ENCODE measurements at places on chromosomes 12 and 14.

- DNase-seq: no peak
Observed at GRCh38 chr12:81077686-81078441, at the start of gene ACSS3. Gene ACSS3, plus strand, starts transcription at chr12:81078079. Its CDS starts 42 bp downstream, at chr12:81078121.

DNA sequence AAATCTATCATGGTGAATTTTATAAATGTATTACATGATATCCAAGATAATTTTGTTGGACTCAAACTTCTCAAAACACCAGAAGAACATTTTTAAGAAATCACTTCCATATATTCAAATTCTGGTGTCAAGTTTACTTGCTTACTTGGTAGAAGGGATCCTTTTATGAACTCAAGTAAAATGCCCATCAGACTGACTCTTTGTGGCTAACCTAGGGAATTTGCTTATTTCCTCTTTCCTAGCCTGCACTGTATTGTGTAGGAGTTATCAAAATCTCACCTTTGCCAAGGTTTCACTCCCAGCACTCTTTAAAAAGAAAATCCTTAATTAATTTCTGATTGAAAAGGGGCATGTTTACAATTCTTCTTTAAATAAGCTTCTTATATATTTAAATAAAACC lies 196.5 kb downstream of the DUSP6 start:
- DNase-seq: no peak

DNA sequence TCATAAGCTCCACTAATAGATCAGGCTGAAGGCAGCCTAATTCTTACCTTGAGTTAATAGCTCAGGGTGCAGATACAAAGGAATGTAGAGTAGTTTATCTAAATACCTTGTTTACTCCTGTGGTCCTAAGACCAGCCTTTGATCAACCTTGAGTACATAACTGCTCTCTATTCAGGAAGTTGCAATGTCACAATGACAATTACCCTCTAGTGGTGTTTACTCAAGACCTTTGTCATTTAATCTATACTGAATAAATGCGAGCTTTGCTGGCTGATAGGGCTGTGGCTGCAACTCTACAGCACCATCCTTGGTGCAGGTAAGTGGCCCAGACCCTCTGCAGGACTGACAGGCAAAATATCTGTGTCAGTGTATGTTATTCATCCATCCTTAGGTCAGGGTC lies 282.7 kb downstream of the ATXN7L3B start:
- DNase-seq: no peak

- peak; percentile 99 for DNase-seq
Observed at GRCh38 chr14:51547260-51547659, 104.5 kb upstream of the FRMD6 start.

- DNase-seq: no peak
Observed at GRCh38 chr12:109967383-109968031, 28.7 kb downstream of the GIT2 start.

DNA sequence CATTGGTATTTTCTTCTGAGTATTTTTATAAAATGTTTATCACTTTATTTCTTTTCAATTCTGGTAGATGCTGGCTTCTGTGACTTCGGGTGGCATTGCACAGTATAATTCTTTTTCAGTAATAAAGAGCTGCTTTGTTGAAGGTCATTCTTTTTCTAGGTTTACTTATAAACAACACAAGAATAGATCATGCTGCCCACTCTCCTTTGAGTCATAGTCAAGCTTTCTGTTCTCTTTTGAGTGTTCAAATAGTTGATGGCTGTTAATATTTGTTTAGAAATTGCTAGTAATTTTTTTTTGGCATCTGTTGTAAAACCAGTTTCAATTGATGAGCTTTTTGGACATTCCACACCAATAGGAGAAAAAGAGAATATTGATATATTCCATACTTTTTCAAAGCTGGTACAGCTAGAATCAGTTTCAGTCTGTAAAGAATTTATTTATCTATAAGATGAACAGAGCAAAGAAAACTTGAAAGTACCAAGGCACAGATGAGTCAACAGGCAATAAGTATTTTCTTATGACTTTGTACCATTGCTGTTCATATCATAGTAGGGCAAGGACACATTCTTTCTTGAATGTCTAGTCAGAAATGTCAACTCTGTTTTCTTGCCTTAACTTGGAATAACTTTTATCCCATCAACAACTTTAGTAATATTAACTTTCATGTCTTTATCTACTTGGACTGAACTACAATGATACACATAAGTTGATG lies 513.0 kb upstream of the SEL1L start:
- DNase-seq: no peak

- no peak for DNase-seq
Observed at GRCh38 chr12:105644770-105645169, 314.3 kb downstream of the C12orf75 start.

- no peak for DNase-seq
Observed at GRCh38 chr12:1391722-1392121, 202.7 kb downstream of the FBXL14 start.

- DNase-seq: no peak
Observed at GRCh38 chr14:29814156-29815015, 113.3 kb downstream of the PRKD1 start.

GRCh38 chr14:64412237-64412636 lies 24.1 kb downstream of the MTHFD1 start:
- DNase-seq: no peak

- DNase-seq: peak; percentile 17
Observed at GRCh38 chr12:27460471-27460978, 14.0 kb downstream of the SMCO2 start.

GRCh38 chr12:110564471-110564991 lies 18.6 kb downstream of the PPTC7 start:
- DNase-seq: peak; percentile 34

GRCh38 chr12:6950401-6950801 lies 755 bp upstream of the PTPN6 start:
- DNase-seq: no peak

DNA sequence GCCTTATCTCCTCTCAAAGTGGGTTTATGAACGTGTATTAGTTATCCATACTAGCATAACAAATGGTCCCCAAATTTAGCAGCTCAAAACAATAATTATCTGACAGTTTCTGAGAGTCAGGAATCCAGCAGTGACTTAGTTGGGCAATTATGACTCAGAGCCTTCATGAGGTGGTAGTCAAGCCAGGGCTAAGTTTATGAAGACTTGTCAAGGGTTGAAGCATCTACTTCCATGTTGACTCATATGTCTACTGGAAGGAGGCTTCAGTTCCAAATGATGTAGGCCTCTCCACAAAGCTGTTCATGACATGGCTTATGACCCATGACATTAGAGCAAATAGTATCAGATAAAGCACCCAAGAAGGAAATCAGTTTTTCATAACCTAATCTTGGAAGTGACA lies 73.2 kb downstream of the IPO8 start:
- peak; percentile 47 for DNase-seq

DNA sequence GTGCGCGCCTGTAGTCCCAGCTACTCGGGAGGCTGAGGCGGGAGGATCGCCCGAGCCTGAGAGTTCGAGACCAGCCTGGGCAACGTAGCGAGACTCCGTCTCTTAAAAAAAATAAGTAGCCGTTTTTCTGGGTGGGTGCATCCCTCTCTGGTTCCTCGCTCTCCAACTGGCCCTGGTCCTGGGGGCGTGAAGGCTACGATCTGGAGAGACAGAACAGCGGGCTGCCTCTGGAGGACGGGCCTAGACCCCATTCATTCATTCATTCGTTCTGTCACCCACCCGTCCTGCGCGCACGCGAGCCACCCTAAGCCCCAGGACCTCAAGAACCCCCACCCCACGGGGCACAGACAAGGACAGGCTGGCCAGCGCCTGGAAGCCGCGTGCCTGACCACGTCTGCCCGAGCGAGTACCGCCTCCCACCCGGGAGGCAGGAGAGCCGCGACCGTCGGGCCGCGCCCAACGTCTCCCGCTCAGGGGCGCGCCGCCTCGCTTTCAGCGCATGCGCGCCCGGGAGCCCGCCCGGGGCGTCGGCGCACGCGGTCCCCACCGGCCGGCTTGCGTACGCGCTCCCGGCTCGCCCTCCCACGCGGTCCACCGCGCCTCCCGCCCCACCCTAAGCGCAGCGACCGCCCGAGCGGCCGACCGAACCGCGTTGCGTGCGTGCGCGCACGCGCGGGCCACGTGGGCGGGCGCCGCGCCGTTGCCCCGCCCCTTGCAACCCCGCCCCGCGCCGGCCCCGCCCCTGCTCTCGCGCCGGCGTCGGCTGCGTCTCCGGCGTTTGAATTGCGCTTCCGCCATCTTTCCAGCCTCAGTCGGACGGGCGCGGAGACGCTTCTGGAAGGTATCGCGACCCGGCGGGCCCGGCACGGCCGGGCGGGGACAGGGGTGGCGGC lies at the start of gene RAN:
TSS of gene RAN (plus strand) at position 781 of the 893 bp plus-strand sequence. CDS start 528 bp downstream, outside the sequence.
- DNase-seq: peak; percentile 94

DNA sequence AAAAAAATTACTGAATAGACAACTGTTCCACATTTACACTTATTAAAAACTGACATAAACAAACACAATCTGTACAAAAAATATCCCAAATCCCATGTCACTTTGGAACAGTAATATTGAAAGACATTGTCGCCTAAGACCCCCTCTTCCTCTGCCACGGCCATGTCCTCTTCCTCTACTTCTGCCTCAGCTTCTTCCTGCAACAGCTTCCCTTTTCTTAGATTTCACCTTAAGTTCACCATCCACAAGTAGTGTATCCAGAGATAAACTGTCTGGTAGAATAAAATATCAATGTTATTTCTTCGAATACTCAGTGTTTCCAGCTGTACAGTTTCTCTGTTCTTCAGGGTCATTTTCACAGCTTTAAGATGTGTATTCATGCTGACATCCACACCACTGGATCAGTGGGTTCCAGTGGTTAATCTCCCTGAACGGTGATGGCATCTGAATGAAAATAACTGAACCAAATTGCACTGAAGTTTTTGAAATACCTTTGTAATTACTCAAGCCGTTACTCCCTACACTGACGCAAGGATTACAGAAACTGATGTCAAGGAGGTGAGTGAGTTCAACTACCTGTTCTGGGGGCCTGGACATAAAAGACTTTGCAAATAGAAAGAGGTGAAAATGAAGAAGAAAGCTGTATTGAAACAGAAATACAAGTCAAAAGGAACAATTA lies 208.5 kb downstream of the C12orf50 start:
- peak; percentile 42 for DNase-seq

DNA sequence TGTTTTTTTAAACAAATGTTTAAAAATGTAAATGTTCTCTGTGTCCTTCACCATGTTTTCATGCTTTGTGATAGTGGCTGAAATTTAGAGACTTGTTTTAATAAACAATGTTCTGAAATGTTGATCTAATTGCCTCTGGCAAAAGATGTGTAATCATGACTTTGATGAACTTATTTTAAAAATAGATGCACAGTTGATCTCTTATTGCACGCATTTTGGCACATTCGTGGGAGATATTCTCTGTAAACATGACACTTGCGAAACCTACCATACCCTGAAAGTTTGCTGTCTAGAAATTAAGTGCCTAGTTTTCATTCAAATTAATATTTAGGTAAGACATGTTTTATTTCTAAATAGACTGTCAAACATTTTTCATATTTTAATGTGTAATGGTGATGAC lies 119.7 kb upstream of the DNM1L start:
- peak; percentile 77 for DNase-seq

DNA sequence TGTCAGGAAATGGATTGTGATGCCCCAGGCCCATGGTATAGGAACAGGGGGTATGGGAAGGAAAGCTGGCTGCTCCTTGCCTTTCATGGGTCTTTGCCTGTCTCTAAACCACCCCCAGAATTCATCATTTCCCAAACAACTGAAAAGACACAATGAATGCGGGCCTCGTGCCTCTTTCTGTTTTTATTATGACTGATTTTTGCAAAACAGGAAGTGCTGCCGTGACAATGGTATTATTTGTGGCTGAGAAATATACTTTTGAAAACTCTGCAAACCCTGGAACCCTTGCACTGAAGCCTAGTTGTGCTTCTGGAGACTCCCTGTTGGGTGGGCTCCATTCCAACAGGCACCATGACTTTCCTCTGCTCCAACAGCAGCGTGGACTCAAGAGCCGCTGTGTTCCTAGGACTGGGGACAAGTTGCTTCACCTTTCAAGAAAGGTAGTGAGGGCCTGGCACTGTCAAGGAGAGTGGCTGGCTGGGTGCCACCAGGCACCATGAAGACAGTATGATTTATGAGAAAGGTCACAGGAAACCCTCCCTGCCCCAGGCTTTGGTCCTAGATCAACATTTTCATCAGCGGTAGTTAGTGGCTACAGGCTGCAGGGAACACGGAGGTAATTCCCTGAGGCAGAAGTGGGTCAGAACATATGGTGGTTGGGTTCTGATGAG lies 4.8 kb upstream of the DGLUCY start:
- no peak for DNase-seq

DNA sequence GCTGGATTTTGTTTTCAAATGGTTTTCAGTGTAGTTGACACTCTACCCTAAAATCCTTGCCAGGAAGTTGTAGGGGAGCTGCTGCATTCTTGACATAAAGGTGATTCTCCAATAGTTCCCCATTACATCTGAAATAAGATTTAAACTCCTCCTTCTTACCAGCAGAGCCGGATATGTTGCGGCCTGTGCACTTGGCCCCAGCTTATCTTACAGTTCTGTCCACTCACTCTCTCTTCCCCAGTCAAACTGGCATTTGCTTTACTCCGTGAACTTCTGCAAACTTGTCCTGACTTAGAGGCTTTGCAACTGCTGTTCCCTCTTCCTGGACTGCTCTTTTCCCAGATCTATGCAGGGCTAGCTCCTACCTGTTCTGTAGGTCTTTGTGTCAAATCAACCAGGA lies 929.5 kb downstream of the VRK1 start:
- no peak for DNase-seq

DNA sequence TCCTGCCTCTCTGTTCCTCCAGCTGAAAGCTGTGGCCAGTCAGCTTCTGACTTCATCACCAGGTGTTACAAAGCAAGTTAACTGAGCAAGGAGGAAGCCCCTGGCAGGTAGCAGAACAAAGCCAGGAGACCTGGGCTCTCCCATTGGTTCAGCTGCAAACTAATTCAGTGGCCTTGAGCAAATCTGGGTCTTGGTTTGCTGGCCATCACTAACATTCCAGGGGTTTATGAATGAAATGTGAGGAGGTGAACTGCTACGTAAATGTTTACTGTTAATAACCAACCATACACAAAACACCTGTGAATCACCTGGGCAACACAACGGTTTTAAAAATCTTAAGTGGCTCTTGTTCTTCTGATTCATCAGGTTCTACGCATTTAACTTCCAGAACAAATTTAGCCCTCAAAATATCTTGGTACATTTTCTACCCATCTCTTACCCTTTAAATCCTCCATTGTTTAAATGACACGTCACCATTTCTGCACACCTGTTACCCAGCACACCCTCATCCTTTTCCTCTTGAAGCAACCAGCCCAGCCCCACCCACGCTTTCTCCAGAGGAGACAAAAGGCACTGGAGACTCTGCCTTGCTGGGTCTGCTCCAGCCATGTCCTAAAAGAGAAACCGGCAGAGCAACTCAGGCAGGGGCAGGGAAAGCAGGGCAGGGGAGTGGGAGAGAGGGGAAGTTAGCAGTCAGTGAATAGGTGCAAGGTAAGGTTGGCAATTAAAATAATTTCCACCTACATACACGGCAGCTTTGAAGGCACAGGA lies 49.3 kb upstream of the TSPAN11 start:
- no peak for DNase-seq

GRCh38 chr12:41903014-41903708 lies 241.5 kb downstream of the GXYLT1 start:
- DNase-seq: no peak

DNA sequence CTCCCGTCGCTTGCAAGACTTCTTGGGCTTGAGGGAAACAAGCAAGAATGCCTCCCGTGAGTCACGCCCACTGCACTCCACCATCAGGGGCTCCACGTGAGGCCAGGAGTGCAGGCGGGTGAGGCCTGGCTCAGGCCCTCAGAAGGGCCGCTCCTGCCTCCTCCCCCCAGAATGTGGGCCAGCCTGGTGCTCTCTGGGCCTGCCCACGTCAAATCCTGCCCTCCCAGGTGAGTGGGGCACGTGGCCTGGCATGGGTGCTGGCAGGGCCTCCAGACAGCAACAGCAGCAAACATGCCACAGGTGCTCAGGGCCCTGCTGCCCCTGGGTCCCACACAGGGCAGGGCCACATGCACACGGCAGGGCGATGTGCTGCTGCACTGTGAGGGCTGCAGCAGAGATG lies 30.6 kb upstream of the BTBD6 start:
- no peak for DNase-seq
